ENCODE measurements at places on chromosomes 7 and 10.

GRCh38 chr7:151056666-151057505 is 811 bp downstream of the CDK5 start:
- DNase-seq = no peak

DNA sequence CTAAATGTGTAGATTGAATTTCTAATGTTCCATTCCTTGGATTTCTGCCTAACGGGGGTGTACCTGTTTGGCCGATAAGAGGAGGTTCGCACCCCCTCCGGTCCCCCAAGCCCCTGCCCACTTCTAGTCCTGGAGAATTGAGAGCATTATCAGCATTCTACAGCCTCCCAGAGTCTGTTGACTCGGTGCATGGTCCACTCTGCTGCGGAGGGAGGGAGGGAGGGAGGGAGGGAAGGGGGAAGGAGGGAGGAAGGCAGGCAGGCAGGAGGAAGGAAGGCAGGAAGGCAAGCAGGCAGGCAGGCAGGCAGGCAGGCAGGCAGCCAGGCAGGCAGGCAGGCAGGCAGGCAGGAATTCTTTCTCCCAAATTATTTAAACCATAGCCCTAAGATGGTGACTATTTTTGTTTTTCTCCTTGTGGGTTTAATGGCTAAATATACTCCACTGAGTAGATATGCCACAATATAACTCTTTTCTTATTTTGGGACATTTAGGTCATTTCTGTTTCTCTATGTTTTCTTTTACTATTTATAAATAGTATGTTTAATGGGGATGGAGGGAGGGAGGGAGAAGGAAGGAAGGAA is 69.5 kb upstream of the CHST15 start:
- no peak for DNase-seq

- no peak for DNase-seq
Observed at GRCh38 chr7:55134786-55135185, 116.0 kb downstream of the EGFR start.

DNA sequence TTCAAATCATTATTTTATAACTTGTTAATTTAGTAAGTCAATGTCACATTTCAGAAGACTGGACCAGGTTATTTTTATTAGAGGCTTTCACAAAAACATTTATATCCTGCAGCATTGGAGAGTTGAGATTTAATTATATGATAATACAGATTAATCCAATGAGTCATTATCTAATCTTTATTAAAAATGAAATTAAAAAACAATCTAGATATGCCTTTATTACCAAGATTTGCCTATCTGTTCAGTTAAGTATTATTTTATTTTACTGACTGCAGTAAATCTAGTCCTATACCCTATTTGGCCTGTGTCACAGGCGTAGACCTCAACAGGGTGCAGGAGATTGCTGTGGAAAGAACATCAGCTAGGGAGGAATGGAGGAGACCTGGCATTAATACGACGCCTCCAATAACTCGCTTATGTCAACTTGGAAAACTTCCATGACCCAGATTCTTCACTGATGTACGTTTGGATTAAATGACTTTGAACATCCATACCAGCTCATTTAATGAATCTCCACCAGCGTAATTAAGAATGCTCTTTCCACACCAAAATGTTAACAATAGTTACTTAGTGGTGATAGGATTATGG is 18.2 kb downstream of the PAXIP1 start:
- DNase-seq = no peak

GRCh38 chr10:36597756-36598320 is 527.6 kb upstream of the ANKRD30A start:
- no peak for DNase-seq

GRCh38 chr7:124101173-124101768 is 68.4 kb upstream of the TMEM229A start:
- no peak for DNase-seq

- no peak for DNase-seq
Observed at GRCh38 chr7:108375668-108376067, 80.6 kb downstream of the NRCAM start.

- no peak for DNase-seq
Observed at GRCh38 chr10:132480356-132480755, 57.2 kb upstream of the INPP5A start.

DNA sequence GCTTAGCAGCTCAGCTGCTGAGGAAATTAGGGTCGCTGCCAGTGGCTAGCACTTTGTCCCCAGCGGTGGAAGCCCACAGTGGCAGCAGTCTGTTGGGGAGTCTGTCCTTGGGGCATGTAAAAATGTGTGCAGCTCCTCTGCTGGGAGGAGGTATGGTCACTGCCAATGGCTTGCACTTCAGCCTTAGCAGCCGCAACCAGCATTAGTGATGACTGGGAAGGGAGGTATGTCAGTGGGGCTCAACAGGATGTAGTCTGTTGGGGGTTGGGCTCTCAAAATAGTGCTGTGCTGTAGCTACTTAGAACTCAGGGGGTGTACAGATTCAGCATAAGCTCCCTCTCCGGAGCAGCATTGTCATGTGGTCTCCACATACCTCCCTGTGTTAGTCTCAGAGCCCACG is 189.9 kb downstream of the ZEB1 start:
- no peak for DNase-seq

DNA sequence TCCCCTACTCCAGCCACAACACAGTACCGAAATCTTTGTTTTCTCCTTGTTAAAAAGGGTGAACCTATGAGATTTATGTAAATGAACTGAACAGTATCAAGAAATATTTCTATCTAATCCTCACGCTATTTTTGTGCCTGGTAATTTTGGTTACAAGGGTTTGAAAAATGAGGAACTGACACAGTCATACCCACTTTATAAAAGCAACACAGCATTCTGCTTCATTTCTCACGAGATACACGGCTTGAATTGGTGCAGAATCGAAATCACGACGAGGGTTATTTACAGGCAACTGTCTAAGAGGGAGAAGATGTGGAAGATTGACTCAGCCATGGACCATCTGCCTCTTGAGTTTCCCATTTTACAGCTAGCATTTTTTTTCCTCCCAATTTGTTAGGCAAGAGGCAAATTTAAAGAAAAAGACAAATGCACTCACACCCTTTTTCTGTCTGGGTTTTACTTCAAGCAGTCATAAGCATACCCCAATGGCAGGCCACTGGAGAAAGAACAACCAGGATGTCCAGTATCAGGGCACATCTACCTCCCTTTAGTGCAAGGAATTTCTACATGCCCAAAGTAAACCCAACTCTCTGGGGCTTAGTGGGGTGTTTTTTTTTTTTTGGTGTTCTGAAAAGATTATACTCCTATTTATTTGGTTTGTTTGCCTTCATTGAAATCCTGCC is 108.1 kb downstream of the ITGB8 start:
- no peak for DNase-seq

- no peak for DNase-seq
Observed at GRCh38 chr10:31754803-31755624, 173.6 kb downstream of the ARHGAP12 start.

DNA sequence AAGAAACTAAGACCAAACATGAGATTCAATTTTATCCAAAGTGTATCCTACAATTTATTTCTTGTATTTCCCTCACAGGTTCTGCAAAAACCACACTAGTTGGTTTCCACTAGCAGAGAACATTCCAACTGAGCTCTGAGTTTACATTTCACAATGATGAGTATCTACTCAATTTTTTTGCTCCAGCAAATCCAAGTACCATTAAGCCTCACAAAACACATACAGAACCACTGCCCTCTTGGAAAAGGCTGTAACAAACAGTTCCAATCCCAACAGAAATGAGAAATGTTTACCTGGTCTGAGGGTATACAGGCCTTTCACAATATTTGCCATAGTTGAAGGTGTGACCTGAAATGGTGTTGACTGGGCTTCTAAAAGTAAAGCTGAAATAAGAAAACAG is 59.9 kb downstream of the CACUL1 start:
- no peak for DNase-seq

GRCh38 chr7:5541087-5541992 is 117.7 kb upstream of the TNRC18 start:
- DNase-seq = no peak

Data from CD4-positive, alpha-beta T cell treated with Interleukin-2 at 100 ng/mL for 4 hours (primary cell).